ENCODE measurements at places on chromosomes 16 and 17.
A peak's percentile ranks its signal among the peaks of the same experiment; 100 is the strongest.

GRCh38 chr17:67575325-67575724 lies 142.4 kb upstream of the NOL11 start:
- no peak for DNase-seq

- DNase-seq, result no peak
Measured at GRCh38 chr17:73623247-73623646, 21.0 kb downstream of the SDK2 start.

DNA sequence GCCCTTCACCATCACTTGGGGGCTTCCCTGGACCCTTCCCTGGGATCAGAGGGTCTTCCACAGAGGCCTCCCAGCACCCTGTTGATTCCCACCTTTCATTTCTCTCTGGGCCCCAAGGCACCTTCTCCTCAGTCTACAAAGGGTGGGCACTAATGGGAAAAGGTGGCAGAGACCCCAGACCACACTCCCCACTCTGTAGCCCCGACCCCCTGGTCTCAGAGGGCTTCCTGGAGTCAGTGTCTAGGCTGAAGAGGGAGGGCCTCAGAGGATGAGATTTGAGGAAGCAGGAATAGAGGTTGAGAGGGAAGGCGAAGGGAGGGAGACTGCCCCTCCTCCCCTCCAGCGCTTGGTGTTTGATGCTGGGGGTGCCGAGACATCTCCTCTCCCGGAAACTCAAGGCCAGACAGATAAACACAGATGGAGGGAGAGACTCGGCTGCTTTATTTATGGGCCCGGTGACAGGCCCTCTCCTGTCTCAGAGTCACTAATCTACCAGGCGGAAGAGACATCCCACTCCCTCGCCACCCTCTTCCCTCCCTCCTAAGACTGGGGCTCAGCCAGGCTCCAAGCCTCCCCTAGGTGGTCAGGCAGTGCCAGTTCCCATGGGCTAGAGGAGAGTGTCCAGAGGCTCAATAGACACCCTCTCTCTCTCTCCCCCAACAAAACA lies 18.5 kb upstream of the SP2 start:
- DNase-seq, result no peak

DNA sequence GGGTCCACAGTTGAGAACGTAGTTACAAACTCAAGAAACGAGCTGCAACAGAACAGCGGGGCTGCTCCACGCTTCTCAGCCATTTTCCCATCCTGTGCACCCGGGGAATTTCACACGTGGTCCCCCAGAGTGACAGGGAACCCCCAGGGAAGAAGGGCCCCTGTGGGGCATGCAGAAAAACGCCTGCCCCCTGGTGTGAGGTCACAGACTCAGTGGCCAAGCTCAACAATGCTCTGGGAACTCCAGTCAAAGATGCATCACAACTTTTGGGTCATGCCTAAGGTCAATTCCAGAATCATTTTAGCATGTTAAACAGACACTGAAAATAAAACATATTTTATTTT lies 115.4 kb downstream of the ZNF778 start:
- no peak for DNase-seq

DNA sequence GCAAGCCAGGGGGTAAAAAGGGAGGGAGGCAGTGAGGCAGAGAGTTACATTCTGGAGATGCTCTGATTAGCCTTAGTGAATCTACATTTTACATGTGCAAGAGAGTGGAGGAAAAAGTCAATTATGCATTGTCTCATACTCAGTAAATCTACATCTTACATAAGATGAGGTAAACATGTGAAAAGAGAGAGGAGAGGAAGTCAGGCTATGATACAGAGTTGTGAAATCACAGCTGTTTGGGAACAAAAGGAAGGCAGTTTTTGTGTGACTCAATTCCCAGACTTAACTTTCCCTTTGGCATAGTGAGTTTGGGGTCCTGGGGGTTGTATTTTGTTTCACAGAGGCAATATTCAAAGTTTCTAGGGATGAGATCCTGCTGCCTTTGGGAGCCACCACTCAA lies 67.8 kb downstream of the GP2 start:
- DNase-seq, result no peak

DNA sequence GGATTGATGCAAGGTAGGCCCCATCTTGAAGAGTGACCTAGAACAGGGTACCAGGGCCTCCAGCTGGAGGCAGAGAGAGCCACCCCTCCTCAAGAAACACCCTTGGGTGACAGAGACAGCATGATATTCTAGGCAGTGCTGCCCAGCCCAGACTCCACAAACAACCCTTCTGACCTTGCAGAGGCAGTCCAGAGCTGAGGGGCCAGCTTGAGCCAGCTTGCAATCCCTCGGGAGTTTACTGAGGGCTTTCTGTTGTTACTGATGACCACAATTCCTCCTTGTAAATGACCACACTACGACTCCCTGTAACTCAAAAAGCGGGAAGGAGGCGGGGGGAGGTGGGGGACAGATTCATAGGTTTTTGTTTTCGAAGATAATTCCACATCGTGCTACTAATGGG lies 18.6 kb upstream of the MNT start:
- no peak for DNase-seq

GRCh38 chr17:50868602-50869001 lies 2.4 kb upstream of the TOB1 start:
- DNase-seq, result no peak

- no peak for DNase-seq
Measured at GRCh38 chr16:66457888-66458287, 30.8 kb downstream of the BEAN1 start.

DNA sequence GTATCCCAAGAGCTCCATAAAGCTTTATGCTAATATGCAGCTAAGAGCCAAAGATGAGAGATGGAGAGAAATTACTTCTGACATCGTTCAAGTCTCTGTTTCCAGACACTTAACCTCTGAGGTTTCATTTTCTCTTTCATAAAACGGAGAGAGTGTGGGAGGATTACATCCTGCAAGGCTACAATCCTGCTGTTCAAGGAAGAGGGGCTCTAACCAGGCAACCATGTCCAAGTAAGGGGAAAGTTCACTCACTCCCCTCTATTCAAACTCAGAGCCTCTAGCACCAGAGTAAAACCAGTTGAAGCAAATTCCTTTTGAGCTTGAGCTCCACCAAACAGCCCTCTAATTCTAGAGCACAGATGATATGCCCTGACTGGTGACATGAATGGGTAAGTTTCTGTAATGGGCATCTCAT lies 397.4 kb downstream of the NPIPA8 start:
- no peak for DNase-seq

DNA sequence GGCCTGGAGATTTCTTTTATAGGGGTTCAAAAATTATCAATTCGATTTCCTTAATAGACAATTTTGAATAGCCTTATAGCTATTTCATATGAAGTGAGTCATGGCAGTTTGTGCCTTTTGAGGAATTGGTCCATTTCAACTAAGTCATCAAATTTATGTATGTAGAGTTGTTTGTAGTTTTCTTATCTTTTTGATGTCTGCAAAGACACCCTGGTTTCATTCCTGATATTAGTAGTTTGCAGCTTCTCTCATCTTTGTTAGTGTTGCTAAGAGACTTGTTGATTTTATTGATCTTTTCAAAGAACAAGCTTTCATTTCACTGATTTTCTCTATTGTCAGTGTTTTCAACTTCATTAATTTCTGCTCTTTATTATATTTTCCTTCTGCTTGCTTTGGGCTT lies 44.2 kb downstream of the N4BP1 start:
- DNase-seq, result peak; percentile 32

GRCh38 chr17:40793832-40794231 lies 5.9 kb downstream of the KRT28 start:
- no peak for DNase-seq

DNA sequence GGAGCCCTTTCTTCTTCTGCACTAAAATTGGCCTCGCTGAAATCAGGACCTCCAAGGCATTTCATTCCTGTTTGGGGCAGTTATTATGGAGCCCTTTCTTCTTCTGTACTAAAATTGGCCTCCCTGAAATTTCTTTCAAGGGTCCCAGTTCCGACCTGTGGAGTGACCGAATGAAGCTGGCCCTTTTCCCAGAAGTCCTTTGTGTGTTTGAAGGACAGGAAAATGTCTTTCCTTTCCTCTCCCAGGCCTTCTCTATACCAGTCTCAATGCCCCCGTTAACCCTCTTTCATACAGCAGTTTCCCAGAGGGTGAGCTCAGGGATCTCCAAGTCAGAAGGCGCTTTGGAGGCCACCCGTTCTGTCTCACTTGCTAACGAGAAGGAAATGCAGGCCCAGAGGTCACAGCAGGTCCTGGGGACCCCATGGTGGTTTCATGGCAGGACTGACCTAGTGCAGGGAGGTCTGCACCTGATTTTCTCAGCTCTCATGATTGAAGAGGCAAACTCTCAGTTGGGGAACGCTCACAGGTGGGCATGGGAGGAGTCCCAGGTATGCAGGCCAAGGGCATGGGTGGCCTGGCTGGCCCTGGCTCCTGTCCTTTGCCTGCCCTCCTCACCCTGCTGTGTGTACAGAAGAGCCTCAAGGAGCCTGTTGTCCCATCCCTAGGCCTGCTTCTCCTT lies 37.1 kb upstream of the DOC2B start:
- no peak for DNase-seq

DNA sequence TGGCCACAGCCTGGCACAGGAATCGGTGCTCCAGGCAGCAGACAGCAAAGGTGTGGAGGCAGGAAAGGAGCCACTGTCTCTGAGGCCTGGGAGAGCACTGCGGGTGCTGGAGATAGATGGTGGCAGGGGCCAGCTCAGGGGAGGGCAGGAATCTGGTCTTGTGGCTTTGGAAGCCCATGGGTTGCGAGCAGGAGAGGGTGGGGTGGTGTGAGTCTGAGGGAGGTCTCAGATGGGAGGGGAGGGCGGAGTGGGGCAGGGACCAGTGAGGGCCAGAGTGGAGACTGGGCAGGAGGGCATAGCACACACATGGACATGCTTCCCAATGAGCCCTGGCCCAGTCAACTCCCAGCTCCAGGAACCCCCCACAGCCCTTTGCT lies 70.1 kb downstream of the SREBF1 start:
- DNase-seq, result no peak

- DNase-seq, result no peak
Measured at GRCh38 chr17:77208217-77208808, 67.5 kb downstream of the SEC14L1 start.

DNA sequence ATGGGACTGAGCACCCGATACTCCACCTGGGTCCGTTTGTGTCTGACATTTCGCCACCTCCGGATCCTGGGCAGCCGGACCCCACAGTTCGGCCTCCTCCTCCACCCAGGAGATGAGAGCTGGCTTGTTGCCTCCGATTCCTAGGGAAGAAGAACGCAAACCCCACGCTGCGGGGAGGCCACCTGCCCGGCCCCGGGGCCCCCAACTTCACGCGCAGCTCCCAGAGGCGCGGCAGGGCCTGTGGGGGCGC lies 542 bp downstream of the ZNF764 start:
- DNase-seq, result no peak

DNA sequence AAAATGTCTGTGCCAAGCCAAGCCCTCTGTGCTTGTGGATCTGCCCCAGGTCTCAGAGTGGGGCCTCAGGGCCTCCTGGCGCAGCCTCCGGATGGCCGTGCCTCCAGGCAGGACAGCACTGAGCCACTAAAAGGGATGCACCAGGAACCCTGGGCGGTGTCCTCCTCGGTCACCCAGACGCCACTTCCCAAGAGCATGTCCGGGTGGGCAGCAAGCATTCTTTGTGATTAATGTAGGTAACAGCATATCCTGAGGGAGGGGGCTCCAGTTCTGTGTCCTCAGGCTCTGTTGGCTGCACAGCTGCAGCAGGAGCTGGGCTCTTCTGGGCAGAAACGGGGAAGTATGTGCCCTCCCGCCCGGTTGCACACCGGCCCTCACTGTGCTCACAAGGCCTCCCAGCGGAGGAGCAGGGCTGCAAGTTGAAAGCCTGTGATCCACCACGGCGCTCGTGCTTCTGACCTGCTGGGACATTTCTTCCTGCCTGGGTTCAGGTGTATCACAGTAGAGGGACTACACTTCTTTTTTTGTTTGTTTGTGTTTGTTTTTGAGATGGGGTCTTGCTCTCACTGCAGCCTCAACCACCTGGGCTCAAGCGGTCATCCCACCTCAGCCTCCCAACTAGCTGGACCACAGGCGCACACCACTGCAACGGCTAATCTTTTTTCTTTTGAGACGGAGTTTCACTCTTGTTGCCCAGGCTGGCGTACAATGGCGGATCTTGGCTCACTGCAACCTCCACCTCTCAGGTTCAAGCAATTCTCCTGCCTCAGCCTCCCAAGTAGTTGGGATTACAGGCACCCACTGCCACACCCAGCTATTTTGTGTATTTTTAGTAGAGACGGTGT lies 37.9 kb upstream of the CHMP6 start:
- no peak for DNase-seq

- DNase-seq, result peak; percentile 95
Measured at GRCh38 chr17:18857864-18858566, at the start of gene PRPSAP2. Gene PRPSAP2 (plus strand): TSS chr17:18858131. CDS start chr17:18865834, 7,703 bp downstream.

DNA sequence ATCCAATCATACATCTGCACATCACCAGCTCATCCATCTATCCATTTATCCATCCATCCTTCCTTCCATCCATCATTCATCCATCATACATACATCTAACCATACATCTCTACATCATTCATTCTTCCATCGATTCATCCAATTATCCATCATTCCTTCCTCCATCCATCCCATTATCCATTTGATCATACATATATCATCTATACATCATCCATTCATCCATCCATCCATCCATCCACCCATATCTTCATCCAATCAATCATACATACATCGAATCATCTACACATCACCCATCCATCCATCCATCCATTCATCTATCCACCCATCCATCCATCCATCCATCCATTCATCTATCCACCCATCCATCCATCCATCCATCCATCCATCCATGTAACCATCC lies 29.3 kb upstream of the STH start:
- no peak for DNase-seq

DNA sequence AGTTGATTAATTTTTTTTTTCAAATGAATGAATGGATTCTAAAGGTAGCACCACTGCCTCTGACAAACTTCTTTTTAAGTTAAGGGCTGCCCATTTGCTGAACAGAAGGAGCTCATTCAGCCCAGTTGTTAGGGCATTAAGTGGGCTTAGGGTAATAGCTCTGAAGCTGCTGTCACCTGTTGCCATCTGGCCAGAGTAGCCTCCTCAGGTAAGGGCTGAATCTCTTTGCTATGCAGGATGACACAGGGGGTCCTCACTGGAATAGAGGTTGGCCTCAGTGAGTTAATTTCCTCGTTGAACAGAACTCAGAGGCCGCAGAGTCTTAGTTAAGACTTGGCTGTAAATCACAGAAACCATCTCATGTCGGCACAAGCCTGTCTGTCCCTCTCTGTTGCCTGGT lies 232.8 kb downstream of the CCDC182 start:
- no peak for DNase-seq

DNA sequence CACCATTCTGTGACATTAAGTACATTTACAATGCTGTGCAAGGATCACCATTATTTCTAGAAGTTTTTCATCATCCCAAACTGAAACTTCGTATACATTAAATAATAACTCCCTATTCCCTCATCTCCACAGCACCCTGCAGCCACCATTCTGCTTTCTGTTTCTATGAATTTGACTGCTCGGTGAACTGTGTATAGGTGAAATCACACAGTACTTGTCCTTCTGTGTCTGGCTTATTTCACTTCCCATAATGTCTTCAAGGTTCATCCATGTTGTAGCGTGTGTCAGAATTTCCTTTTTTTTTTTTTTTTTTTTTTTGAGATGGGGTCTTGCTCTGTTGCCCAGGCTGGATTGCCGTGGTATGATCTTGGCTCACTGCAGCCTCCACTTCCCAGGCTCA lies 20.4 kb downstream of the RAP1GAP2 start:
- no peak for DNase-seq
